Caco-2 (cell line): ENCODE measurements at places on chromosomes 13 and 19. TPM values are rescaled to one million over a fixed set of nuclear protein-coding genes. Genes with fewer than 3 reads are reported as not detected.

The PALM3 gene
- total RNA-seq: 25.9 TPM in 2 replicates

The OLFM2 gene
- 0.30 and 0.34 TPM in 2 replicates for total RNA-seq

The AMER2 gene
- total RNA-seq: not detected in 2 replicates

The SIGLEC6 gene
- total RNA-seq: 10.0 and 14.3 TPM in 2 replicates

The ZFP28 gene
- total RNA-seq: not detected in 2 replicates

The TBXA2R gene
- total RNA-seq: 0.11 TPM in 1 of 2 replicates, not detected in the other

The CEACAM20 gene
- 0.16 TPM in 1 of 2 replicates, not detected in the other for total RNA-seq

The PDE4C gene
- total RNA-seq: 0.36 and 0.46 TPM in 2 replicates

The NCAN gene
- not detected in 2 replicates for total RNA-seq

The MISP gene
- total RNA-seq: 27.8 and 36.4 TPM in 2 replicates

The CEACAM5 gene
- total RNA-seq: 1.3 and 3.9 TPM in 2 replicates

The GGN gene
- 0.79 TPM in 1 of 2 replicates, not detected in the other for total RNA-seq

The CCL25 gene
- not detected in 2 replicates for total RNA-seq

The FCGBP gene
- total RNA-seq: 0.16 and 0.26 TPM in 2 replicates

The FCHO1 gene
- 0.35 and 0.39 TPM in 2 replicates for total RNA-seq

The TMEM190 gene
- total RNA-seq: not detected in 2 replicates

The POU2F2 gene
- total RNA-seq: 0.95 and 1.5 TPM in 2 replicates

The ZNF541 gene
- not detected in 2 replicates for total RNA-seq

The GPR183 gene
- total RNA-seq: not detected in 2 replicates

The TMEM255B gene
- 0.67 and 0.82 TPM in 2 replicates for total RNA-seq

The SNRNP70 gene
- 251 and 259 TPM in 2 replicates for total RNA-seq

The IGFL4 gene
- 3.9 and 4.4 TPM in 2 replicates for total RNA-seq

The SLC25A30 gene
- 12.2 and 16.5 TPM in 2 replicates for total RNA-seq

The CLEC4G gene
- not detected in 2 replicates for total RNA-seq

The RAB20 gene
- total RNA-seq: 37.9 and 40.1 TPM in 2 replicates

The OR7D2 gene
- total RNA-seq: not detected in 2 replicates

The KCNRG gene
- total RNA-seq: 0.20 and 0.58 TPM in 2 replicates
